ENCODE measurements at places on chromosomes 16 and 17.

DNA sequence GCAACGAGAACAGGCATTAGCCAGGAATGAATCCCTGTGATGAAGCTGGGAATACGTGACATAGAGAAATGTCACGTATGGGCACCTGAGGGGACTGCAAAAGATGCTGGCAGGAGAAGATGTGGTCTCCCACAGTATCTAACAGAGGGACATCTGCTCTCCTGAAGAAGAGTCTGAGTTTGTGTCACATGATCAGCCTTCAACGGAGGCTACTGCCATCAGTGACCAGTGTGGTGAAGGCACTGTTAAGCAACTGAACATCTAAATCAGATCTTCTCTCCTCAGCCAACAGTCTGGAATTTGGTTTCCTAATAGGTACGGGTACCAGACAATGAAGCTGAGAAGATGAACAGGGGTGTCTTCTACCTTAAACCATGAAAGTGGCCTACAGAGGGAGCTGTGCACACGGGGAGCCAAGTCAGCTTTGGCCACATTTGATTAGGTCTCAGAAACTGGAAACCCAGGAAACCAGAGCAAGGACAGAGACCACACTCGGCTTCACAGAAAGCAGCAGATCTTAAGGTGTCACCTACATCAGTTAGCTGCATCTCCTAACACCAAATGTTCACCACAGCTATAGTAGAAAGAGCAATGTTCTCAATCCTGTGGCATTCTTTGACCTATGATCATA lies 41.8 kb downstream of the BRD7 start:
- no peak for DNase-seq

GRCh38 chr16:65114527-65114926 lies 7.3 kb downstream of the CDH11 start:
- no peak for DNase-seq

DNA sequence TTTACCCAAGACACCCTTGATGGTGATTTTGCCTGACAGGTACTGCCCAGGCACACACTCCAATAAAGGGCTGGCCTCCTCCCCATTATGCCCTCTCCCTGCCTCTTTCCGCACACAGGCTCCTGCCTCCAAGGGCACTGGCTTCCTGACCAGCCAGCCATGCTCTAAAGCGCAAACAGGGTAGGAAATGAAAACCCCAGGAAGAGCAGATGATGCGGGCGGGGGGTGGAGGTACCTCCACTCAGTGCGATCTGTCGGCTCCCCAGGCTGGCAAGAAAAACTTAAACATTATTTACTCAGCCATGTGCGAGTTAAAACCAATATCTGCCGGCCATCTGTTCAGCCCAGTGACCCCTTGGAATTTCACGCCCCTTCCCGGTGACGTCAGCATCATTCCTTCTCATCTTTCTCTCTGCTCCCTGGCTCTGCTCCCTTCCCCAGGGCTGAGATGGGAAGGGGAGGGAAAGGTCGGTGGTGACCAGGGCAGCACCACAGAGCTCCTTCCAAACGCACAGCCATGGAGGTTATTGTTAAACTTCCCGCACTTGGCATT lies 262.5 kb downstream of the CBLN1 start:
- no peak for DNase-seq

- no peak for DNase-seq
These were observed 893 bp downstream of the HCFC1R1 start for GRCh38 chr16:3022684-3023414.
